ENCODE measurements at places on chromosomes 5 and 9. TPM values are rescaled to one million over a fixed set of nuclear protein-coding genes. Genes with fewer than 3 reads are reported as not detected.

GRCh38 chr5:139446956-139447779 lies 7.8 kb upstream of the DNAJC18 start:
- peak; percentile 78 for DNase-seq

- DNase-seq = no peak
Measured at GRCh38 chr5:28499766-28500290, 1461.4 kb upstream of the CDH9 start.

The HSPA9 gene
- 415 TPM for total RNA-seq

The TGFBI gene
- not detected for total RNA-seq
